ENCODE measurements at places on chromosomes 3 and 15. TPM values are rescaled to one million over a fixed set of nuclear protein-coding genes. Genes with fewer than 3 reads are reported as not detected.

- no peaks in the 10 kb centered on the region for H3K27me3 ChIP-seq
- no peak for DNase-seq
- H3K36me3 ChIP-seq: no peaks in the 10 kb centered on the region
These were observed 97.5 kb downstream of the CHDH start for GRCh38 chr3:53748512-53749271.

GRCh38 chr15:42101861-42102260 lies 7.5 kb upstream of the PLA2G4D start:
- no peaks in the 10 kb centered on the region for H3K4me1 ChIP-seq
- no peaks in the 10 kb centered on the region for H3K36me3 ChIP-seq
- no peak overlapping the region for H3K27ac ChIP-seq

DNA sequence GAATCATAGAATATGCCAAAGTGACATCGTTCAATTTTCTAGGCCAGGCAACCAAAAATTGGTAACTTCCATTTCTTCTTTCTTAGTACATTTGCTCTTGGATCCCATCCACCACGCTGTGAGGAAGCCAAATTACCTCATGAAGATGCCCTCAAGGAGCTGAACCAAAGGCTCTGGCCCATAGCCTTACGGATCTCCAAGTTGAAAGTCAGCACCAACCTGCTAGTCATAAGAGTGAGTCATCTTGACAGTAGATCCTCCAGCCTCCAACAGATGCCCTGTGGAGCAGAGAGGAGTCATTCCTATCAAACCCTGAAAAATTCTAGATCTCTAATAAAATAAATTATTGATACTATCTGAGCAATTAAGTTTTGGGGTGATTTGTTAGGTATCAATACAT lies 322.5 kb upstream of the COL8A1 start:
- H3K27ac ChIP-seq: no peak overlapping the region
- H3K4me1 ChIP-seq: peaks cover 7% of the 10 kb centered on the region
- H3K27me3 ChIP-seq: no peaks in the 10 kb centered on the region
- DNase-seq: no peak
- no peak overlapping the region for H3K4me3 ChIP-seq

The SUSD5 gene
- 68.0 TPM for total RNA-seq

- H3K36me3 ChIP-seq: peaks cover 2% of the 10 kb centered on the region
- no peaks in the 10 kb centered on the region for H3K4me1 ChIP-seq
- no peaks in the 10 kb centered on the region for H3K27me3 ChIP-seq
- DNase-seq: no peak
- H3K27ac ChIP-seq: no peak overlapping the region
- H3K4me3 ChIP-seq: no peak overlapping the region
These were observed 275.9 kb downstream of the UBE2E2 start for GRCh38 chr3:23479026-23479425.

DNA sequence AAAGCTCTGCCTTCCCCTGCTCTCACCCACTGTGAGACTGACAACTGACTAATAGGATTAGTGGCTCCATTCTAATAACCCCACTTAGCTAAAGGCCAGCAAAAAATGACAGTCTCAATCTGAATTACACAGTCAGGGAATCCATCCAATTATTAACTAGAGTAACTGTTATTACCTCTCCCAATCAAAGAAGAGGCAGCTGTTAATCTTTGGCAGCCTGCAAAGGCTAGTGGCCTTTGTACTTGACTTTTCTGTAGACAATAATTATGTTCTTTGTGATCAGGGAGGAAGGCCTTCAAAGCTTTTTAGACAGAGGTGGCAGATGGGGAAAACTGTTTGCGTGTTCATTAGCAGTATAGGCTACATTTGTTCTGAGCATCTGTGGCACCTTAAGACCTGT lies 177.7 kb downstream of the ISL2 start:
- no peaks in the 10 kb centered on the region for H3K27me3 ChIP-seq
- no peak for DNase-seq
- no peak overlapping the region for H3K4me3 ChIP-seq
- no peaks in the 10 kb centered on the region for H3K4me1 ChIP-seq

The COLQ gene
- total RNA-seq: 4.6 TPM

GRCh38 chr3:53269888-53270880 lies 14.4 kb upstream of the TKT start:
- peaks cover 14% of the 10 kb centered on the region for H3K4me1 ChIP-seq
- DNase-seq: peak; percentile 90
- H3K27ac ChIP-seq: peak overlapping the region; percentile 83
- H3K36me3 ChIP-seq: no peaks in the 10 kb centered on the region

The ECT2 gene
- 27.1 TPM for total RNA-seq

- H3K4me1 ChIP-seq: no peaks in the 10 kb centered on the region
- DNase-seq: no peak
- peaks cover 4% of the 10 kb centered on the region for H3K36me3 ChIP-seq
- H3K4me3 ChIP-seq: no peak overlapping the region
- H3K27me3 ChIP-seq: no peaks in the 10 kb centered on the region
- no peak overlapping the region for H3K27ac ChIP-seq
These were observed 34.1 kb upstream of the ATG7 start for GRCh38 chr3:11238060-11238459.

The RBP2 gene
- not detected for total RNA-seq

The RAD18 gene
- total RNA-seq: 0.75 TPM

DNA sequence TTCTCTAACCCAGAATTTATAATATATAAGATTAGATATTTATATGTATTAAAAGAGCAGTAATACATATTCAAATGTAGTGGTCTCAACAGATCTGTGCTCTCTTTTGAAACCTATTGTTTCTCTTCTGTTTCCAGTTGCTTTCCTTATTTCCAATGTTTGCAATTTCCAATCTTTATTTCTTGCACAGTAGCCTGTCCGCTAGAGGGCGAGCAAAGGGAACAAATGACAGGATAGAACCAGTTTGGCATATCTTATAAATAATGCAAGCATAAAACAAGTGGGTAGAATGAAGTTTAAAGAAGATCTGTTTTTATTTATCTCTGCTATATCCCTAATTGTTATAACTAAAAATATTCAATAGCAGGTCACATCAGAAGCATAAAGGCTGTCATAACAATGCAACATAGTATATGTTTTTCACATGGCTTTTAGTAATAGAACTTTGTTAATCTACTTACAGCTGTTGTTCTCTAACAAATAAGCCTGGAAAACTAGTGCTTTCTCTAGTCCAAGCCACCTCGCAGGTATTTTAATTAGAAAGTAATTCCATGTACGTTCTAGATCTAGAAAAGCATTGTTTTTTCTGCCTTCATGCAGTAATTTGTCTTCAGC lies 15.1 kb upstream of the TCAIM start:
- H3K36me3 ChIP-seq: no peaks in the 10 kb centered on the region
- no peaks in the 10 kb centered on the region for H3K4me1 ChIP-seq
- H3K27me3 ChIP-seq: no peaks in the 10 kb centered on the region
- H3K4me3 ChIP-seq: no peak overlapping the region

The KY gene
- 0.43 TPM for total RNA-seq

DNA sequence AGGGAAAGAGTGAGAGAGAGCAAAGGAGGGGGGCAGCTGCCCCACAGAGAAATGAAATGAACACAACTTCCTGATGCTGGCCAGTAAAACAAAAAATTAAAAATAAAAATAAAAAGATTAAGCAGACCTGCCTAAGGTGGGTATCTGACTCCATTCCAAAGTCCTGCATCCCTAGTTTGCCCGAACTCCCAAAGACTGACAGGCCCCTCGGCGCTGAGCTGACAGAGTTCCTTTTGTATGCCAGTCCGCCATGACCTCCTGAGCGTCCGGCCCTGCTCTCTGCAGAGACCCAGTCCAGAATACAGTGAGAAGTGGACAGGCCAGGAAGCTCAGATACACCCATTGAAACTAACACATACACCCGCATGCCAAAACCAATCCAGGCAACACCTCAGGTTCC lies 54.9 kb downstream of the CHDH start:
- no peak overlapping the region for H3K4me3 ChIP-seq
- no peaks in the 10 kb centered on the region for H3K36me3 ChIP-seq
- H3K27ac ChIP-seq: no peak overlapping the region
- no peaks in the 10 kb centered on the region for H3K27me3 ChIP-seq

DNA sequence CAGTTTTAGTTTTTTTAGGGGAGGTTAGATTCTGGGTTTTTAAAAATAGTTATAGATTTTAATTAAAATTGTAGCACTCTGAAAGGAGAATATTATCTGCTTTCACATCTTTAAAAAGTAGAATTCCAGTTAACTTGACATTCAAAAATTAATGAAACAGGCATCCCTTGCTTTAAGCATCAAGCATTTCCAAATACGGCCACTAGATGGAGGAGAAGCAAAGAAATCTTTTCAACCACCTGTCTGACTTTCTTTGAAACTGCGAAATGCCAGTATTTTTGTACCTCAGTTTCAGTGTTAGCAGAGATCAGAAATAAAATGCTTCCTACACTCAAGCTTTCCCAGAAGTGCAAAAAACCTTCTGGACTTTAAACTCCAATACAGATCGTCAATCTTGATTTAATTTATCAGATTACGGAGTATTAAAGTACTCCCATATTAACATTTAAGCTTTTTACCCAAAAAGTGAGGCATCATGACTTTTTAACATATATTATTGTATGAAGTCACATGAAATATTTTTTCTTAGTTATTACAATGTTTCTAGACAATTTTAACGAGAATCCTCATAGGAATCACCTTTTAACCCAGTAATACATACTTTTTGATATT lies 153.3 kb downstream of the P3H2 start:
- DNase-seq: no peak
- no peaks in the 10 kb centered on the region for H3K27me3 ChIP-seq
- no peak overlapping the region for H3K27ac ChIP-seq
- no peaks in the 10 kb centered on the region for H3K36me3 ChIP-seq
- no peak overlapping the region for H3K4me3 ChIP-seq

- H3K27ac ChIP-seq: no peak overlapping the region
- no peak overlapping the region for H3K4me3 ChIP-seq
- H3K4me1 ChIP-seq: no peaks in the 10 kb centered on the region
- H3K27me3 ChIP-seq: no peaks in the 10 kb centered on the region
These were observed 521.6 kb downstream of the EPHA3 start for GRCh38 chr3:89628856-89629670.

Measured in ascending aorta (tissue), 2 donors.